NCI-H1105 treated with DMSO at 0.1 percent for 48 hours (cell line): ENCODE measurements at places on chromosomes 5 and 9.

DNA sequence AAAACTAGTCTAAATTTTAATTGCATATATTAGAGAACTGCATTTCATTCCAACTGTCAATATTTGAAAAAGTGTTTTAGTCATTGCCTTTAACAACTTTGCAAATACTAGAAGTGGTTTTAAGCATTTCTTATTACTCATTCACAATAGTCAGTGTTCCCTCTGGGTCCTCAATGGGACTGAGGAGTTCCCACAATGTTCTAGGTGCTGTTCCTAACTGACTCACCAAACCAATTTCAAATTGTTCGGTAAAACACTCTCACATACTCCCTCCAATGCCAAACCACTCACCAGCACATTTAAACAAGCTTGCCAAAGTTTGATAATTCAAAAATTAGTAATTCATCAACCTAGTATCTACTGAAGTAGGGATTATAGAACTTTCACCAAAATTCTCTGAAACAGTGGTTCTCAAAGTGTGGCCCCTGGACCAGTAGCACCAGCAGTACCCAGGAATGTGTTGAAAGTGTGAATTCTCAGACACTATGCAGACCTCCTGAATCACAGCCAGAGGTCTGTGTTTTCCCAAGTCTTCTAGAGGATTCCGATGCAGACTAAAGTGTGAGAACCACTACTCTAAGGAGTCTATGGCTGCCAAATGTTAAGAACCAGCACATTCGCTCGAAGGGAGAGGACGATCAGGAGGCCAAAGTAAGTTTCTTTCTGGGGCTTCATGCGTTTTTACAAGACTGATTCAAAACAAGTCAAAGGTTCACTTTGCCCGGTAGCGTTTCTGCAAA, 72.8 kb downstream of the APBA1 start:
- no peak for DNase-seq

GRCh38 chr5:43303242-43303641, 10.0 kb downstream of the HMGCS1 start:
- DNase-seq, result no peak

DNA sequence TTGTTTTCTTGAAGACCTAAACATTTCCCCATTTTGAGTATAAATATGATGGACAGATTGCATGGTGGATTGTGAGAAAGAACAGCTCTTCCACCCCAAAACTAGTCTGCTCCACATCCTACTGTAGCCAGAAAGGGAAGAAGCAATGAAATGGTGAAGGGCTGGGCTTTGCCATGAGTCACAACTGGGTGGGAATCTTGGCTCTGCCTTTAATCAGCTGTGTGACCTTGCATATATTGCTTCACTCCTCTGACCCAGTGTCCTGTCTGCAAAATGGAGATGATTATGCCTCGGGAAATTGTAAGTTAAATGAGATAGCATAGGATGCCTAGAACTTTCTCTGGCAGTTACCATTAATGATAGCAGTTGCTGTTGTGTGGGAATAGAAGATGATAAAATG, 101.9 kb downstream of the PDE8B start:
- no peak for DNase-seq

- no peak for DNase-seq
Measured at GRCh38 chr9:122217640-122218039, 11.1 kb downstream of the LHX6 start.

GRCh38 chr9:4579001-4579400, 83.1 kb upstream of the PLPP6 start:
- no peak for DNase-seq

GRCh38 chr5:117947836-117948235, 1040.5 kb downstream of the DTWD2 start:
- DNase-seq, result no peak

GRCh38 chr5:62093976-62094375, 212.0 kb upstream of the KIF2A start:
- DNase-seq, result peak; percentile 77

DNA sequence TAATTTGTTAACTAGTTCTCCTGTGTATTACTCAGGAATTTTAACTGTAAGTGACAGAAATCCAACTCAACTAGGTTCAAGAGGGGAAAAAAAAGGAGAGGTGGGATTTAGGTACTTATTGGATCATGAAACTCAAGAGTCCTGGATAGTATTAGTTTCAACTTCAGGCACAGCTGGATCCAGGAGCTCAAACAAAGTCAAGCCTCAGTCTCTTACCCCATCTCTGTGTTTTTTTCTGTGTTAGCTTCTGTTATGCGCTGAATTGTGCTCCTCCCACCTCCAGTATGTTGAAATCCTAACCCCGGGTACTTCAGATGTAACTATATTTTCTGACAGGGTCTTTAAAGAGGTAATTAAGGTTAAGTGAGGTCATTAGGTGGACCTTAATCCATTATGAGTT, 53.5 kb downstream of the SMIM23 start:
- no peak for DNase-seq

- DNase-seq, result peak; percentile 44
Measured at GRCh38 chr5:36657563-36657995, 51.2 kb downstream of the SLC1A3 start.

- no peak for DNase-seq
Measured at GRCh38 chr9:96462541-96462940, 12.6 kb downstream of the HABP4 start.

DNA sequence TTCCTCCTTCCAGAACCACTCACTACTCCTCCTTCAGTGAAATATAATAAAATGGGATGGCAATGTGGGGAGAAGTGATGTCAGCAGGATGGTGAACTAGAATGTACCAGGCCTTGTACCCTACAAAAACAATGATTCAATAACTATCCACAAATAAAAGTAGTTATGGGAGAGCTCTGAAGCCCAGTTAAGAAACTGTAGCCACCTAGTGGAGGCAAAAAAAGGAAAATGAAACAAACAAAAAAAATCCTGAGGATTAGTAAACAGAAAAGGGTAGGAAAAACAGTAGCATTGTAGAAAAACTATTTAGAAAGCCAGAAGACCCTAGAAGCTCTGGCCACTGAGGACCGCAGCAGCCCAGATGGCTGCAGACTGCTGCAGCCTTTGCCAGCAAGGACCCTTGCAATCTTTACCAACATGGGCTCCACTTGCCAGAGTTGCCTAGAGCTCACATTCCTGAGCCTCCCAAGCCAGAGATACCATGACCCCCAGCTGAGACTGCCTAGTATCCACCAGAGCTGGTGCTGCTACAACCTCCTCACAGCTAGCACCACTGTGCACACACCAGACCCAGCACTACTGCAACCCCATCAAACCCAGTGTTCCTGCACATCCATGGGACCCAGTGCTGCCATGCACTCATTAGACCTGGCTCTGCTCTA, 259.7 kb upstream of the MSX2 start:
- DNase-seq, result no peak

DNA sequence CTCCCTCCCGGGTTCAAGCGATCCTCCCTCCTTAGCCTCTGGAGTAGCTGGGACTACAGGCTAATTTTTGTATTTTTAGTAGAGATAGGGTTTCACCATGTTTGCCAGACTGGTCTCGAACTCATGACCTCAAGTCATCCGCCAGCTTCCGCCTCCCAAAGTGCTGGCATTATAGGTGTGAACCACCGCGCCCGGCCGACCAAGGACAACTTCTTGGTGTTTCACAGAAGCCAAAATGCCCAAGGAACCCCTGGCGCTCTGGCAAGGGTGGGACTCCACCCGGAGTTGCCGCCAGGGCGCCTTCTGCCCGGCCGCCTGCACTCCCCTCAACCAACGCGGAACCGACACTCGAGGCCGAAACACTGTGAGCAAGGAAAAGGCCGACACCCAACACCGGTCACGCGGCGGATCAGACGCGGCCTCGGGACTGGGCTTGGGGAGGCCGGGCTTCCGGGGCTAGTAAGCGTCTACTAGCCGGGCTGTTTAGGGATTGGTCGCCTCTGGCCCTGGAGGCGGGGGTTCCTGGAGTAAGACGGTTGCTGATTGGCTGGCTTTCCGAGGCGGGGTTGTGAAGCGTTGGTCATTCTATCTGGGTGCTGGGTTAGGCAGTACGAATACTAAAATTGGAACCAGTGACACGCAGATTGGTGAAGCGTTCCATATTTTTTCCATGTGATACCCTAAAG, 7.7 kb upstream of the CFAP157 start:
- no peak for DNase-seq

DNA sequence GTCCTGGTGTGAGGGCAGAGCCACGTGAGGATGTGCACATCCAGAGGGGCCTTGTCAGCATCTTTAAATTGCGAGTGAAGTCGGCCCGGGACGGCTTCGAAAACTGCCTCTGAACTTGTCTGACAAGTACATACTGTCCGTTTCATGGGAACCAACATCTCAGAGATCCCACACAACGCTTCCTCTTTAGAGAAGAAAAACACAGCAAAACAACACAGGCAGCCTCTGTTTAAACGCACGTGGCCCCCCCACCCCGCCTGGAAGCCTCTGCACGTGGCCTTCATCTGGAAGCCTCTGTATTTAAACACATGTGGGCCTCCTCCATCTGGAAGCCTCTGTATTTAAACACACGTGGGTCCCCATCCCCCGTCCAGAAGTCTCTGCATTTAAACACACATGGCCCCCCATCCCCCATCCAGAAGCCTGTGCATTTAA, 29.2 kb downstream of the CEP72 start:
- no peak for DNase-seq

- no peak for DNase-seq
Measured at GRCh38 chr9:125527471-125528002, 179.5 kb downstream of the MAPKAP1 start.

GRCh38 chr5:172564883-172565282, 76.2 kb upstream of the NEURL1B start:
- no peak for DNase-seq

GRCh38 chr5:18098691-18099090, 464.4 kb downstream of the TAF11L14 start:
- no peak for DNase-seq

GRCh38 chr5:10607023-10607665, 43.3 kb downstream of the ANKRD33B start:
- DNase-seq, result no peak

- DNase-seq, result no peak
Measured at GRCh38 chr9:111598733-111599091, 735 bp downstream of the PTGR1 start.

- no peak for DNase-seq
Measured at GRCh38 chr5:142881076-142881783, 111.1 kb downstream of the ARHGAP26 start.

DNA sequence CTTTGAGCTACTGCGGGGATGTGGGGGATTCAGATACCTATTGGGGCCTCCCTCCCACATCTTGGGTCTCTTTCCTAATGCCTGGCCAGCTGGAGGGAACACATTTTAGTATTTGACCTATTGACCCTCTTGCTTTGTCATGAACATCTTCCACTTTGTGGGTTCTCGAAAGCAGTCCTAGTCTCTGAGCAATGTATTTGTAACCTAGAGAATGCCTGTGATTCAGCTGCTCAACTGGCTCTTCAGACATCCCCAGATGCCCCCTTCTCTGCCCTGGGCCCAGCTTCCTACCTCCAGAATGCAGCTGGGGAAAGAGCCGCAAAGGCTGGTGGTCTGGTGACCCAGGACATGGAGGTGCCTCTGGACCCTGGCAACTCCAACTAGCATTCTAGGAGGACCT, 32.2 kb downstream of the APTX start:
- no peak for DNase-seq

GRCh38 chr5:139196296-139196956, 1.7 kb downstream of the SIL1 start:
- DNase-seq, result peak; percentile 72

GRCh38 chr5:137609127-137609526, 110.0 kb upstream of the SPOCK1 start:
- no peak for DNase-seq

GRCh38 chr5:31291323-31291854, 97.9 kb downstream of the CDH6 start:
- peak; percentile 10 for DNase-seq

- DNase-seq, result no peak
Measured at GRCh38 chr9:134699343-134699740, 57.7 kb downstream of the COL5A1 start.

GRCh38 chr5:42767491-42768105, 11.0 kb downstream of the CCDC152 start:
- DNase-seq, result peak; percentile 60

DNA sequence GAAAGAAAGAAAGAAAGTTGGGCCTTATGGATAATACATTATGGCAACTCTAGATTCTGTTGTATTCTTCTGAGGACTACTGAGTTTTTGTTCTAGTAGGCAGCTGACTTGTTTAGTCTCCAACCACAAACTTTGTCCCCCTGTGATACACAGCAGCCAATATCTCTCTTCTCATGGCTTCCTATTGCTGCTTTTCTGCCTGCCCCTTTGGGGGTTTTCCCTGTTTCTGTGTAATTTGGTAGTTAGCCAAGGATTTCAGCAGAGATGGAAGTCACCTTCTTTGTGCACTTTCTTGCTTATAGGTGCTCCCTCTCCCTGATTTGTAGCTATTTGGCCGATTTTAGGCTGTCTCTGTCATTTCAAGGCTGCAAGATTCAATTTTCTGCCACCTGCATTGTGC, 109.6 kb downstream of the FGF1 start:
- DNase-seq, result no peak

DNA sequence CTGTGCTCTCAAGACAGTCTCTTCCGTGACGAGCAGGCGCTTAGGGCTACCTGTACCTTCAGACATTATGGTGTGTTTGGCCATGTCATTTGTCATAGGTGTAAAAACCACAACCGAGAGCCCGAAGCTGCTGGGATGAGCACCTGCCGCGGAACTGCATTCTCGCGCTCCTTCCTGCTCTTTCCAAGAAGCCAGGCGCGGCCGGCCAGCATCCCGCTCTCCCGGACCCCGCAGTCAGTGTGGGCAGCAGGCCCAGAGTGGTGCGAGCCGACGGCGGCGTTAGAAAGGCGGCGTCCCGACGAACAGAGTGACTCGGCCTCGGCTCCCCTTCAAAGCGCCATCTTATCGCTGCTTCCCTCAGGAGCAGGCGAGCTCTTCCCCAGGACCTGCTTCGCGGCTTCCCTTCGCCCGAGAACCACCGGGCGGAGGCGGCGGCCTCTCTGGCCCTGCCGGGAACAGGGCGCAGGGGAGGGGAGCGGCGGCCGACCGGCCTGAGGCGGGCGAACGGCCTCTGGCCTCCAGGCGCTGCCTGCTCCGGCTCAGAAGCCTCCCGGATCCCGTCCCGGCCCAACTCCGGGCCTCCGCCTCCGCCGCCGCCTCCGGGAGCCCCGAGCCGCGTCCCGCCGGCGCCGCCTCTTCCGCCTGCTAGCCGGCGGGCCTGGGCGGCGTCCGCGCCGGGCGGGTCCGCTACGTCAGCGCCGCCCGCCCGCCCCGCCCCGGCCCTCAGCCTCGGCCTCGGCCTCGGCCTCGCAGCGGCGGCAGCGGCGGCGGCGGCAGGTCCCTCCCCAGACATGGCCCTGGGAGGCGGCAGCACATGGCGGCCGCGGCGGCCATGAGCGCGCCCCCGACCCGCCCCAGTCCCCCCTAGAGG, at the start of gene FAM120A:
Gene FAM120A, plus strand, starts transcription at position 741 of the 871 bp plus-strand sequence. CDS start 231 bp downstream, outside the sequence.
- DNase-seq, result peak; percentile 65

- no peak for DNase-seq
Measured at GRCh38 chr5:167821151-167821550, 470.3 kb upstream of the WWC1 start.

- DNase-seq, result no peak
Measured at GRCh38 chr5:122201365-122201764, 72.0 kb downstream of the ZNF474 start.

DNA sequence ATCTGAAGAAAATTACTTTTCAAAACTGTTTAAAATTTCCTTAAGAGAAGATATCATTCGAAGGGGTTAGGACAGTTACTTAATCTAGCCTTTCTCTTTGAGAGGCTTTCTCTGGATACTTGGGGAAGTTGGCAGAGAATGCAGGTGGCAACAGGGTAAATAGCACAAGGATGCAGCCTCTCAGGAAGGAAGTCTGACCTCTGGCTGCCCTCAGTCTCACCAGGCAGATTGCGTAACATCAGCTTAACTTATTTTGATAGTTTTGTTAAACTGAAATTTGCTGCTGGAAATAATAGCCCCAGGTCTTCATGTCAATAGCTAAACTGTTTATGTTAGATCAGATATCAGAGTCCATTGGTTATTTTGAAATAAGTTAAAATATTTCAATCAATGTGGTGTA, 20.4 kb downstream of the CCDC192 start:
- DNase-seq, result no peak
